Skin of body (tissue), 3 donors: ENCODE measurements at places on chromosomes 4 and X.
A peak's percentile ranks its signal among the peaks of the same experiment; 100 is the strongest.

DNA sequence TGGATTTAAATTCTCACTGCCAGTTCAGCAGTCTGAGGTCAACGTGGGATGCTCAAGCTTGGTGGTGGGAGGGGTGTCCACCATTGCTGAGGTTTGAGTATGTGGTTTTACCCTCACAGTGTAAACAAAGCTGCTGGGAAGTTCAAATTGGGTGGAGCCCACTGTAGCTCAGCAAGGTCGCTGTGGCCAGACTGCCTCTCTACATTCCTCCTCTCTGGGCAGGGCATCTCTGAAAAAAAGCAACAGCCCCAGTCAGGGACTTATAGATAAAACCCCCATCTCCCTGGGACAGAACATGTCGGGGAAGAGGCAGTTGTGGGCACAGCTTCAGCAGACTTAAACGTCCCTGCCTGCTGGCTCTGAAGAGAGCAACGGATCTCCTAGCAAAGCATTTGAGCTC, 14.9 kb upstream of the RRAGB start:
- no peak for DNase-seq

GRCh38 chr4:13432453-13432852, 51.7 kb downstream of the RAB28 start:
- no peak for DNase-seq

DNA sequence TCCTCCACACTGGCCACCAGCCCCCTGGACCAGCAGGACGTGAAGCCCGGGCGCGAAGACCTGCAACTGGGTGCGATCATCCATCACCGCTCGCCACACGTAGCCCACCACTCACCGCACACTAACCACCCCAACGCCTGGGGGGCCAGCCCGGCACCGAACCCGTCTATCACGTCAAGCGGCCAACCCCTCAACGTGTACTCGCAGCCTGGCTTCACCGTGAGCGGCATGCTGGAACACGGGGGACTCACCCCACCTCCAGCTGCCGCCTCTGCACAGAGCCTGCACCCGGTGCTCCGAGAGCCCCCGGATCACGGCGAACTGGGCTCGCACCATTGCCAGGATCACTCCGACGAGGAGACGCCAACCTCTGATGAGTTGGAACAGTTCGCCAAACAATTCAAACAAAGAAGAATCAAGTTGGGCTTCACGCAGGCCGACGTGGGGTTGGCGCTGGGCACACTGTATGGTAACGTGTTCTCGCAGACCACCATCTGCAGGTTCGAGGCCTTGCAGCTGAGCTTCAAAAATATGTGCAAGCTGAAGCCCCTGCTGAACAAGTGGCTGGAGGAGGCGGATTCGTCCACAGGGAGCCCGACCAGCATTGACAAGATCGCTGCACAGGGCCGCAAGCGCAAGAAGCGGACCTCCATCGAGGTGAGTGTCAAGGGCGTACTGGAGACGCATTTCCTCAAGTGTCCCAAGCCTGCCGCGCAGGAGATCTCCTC, 600 bp downstream of the POU3F4 start:
- DNase-seq: no peak

DNA sequence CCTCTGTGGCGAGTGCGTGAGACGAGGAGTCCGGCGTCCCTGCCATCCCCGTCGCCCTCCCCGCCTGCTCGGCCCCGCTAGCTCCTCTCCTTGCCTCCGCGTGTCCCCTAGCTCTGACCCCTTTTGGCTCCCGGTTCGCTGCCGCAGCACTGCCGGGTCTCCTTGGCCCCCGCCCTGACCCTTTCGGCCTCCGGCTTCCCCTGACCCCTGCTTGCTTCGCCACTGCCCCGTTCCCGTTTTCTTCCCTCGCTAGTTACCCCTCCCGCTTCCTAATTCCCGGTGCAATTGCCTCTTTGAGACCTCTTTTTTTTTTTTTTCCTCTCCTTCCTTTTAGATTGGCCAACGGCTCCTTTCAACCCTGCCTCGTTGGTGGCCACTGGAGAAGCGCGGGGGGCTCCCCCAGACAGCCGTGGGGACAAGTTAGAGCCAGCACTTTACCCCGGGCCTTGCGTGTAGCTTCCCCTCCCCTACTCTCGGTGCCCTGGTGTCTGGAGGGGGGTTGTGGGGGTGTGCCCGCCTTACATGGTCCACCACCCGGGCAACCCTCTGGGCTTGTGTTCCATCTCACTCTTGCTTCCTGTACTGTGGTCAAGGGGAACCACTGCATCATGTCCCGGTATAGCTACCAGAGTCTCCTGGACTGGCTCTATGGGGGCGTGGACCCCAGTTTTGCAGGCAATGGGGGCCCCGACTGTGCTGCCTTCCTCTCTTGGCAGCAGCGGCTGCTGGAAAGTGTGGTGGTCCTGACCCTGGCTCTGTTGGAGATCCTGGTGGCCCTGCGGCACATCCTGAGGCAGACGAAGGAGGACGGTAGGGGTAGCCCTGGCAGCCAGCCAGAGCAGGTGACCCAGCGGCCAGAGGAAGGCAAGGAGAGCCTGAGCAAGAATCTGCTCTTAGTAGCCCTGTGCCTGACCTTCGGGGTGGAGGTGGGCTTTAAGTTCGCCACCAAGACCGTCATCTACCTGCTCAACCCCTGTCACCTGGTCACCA, 548 bp downstream of the TMEM164 start:
- no peak for DNase-seq

- DNase-seq: no peak
These were observed 50.0 kb downstream of the SLC7A11 start for GRCh38 chr4:138192113-138192512.

DNA sequence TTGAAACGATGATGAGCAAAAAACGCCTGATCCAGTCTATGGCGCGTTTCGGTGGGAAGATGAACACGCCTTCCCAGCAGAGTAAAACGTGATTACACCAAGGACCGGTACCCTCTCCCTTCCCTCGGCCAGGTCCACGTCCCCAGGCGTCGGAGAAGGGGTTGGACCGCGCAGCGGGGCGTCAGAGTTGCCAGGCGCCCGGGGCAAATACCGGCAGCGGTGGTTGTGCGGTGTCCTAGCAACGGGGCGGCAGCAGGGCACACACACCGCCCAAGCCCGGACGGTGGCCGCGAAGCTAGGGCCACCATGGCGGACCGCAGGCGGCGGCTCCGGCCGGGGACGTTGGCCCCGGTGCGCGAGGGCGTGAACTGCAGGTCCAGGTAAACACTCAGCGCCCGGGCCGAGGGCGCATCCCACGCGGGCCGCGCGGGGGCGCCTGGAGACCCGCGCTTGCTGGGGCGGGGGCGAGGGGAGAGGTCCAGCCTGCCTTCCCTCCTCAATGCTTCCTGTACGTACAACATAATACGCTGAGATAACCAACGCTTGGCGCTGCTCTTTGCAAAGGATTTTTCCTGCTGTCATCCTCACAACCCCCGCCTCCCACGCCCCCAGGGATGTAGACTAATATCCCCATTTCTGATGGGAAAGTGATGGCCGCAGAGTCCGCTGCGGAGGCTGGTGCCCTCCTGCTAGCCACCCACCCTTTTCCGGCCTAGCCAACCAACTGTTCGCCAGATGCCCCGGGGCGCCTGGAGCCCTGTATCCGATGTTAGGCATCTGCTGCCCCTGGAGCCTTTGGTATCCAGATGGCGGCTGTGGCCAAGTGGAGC, at the start of gene FAM47E:
Gene FAM47E (plus strand): TSS at position 281 of the 830 bp plus-strand sequence. CDS start 26 bp downstream, at position 307.
- DNase-seq: no peak

DNA sequence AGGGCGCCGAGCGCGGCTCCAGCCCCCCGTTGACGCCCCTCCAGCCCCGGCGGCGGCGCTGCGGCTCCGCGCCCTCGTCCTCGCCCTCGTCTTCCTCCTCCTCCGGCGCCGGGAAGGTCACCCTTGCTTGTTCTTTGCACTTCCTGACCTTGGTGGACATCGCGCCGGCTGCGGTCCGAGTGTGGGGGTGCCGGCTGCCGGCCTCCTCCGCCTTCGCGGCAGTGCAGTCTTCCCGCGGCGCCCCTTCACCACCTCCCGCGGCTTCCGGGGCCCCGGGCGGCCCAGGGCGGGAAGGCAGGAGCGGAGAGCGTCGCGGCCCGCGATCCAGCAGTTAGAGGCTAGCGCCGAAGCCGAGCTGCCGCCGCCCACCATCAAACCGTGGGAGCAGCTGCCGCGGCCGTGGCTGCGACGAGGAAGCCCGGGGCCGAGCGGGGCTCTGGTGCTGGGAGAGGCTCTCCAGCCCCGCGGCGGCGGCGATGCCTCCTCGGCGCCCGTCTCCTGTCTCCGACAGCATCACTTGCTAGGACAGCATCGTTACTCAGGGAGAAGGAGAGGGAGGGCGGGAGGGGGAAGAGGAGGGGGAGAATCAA, at the start of gene TRPC3:
Gene TRPC3 (minus strand): TSS at position 540 of the 590 bp plus-strand sequence. CDS start 380 bp downstream, at position 160.
- DNase-seq: no peak

- no peak for DNase-seq
These were observed 76.6 kb downstream of the CYTL1 start for GRCh38 chr4:4942658-4943057.

DNA sequence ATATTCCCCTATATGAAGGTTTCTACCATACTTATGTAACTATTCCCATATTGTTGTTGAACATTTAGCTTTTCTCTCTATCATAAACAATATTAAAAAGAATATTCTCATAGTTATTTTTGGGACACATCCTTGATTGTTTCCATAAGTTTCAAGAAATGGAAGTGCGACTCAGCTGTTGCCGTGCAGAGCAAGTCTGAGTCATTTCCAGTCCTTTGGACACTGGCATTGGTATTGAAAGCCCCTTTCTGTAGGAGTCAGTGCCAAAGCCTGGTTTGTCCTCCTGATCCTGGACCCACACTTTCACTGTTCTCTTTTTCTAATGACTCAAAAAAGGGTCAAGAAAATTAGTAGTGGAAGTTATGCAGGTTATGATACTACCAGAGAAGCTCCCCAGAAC, 108.3 kb upstream of the DIAPH2 start:
- no peak for DNase-seq

- no peak for DNase-seq
These were observed 162.2 kb downstream of the NPFFR2 start for GRCh38 chr4:72194046-72194445.

GRCh38 chr4:88456670-88457306, at the start of gene HERC5:
Gene HERC5 (plus strand): TSS chr4:88457119. CDS start chr4:88457270, 151 bp downstream.
- DNase-seq: peak; percentile 82

GRCh38 chrX:69080855-69081465, 84.3 kb downstream of the PJA1 start:
- no peak for DNase-seq

- DNase-seq: no peak
These were observed 16.2 kb upstream of the PUDP start for GRCh38 chrX:7164174-7164573.

DNA sequence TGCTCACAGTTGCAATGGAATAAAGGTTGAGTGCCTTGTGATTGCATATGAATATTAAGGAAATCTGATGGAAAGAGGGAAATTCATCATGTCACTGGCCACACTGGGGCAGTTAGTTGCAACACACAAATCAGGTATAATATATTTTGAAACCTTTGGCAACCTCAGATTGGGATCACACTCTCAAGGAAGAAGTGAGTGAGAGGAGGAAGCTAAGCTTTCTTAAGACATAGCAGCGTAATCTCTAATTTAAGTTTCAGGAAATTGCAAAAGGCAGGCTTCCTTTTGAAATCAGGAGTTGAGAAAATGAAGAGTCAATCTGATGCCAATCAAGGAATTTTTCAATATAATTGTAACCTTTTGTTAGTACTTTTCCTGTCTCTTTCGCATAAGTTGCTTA, 12.3 kb upstream of the CLTRN start:
- no peak for DNase-seq

GRCh38 chrX:95797344-95797743, 887.3 kb upstream of the DIAPH2 start:
- DNase-seq: no peak

GRCh38 chr4:38030023-38030422, 69.8 kb downstream of the PTTG2 start:
- no peak for DNase-seq

- no peak for DNase-seq
These were observed 89.5 kb downstream of the PLS3 start for GRCh38 chrX:115650449-115650848.

DNA sequence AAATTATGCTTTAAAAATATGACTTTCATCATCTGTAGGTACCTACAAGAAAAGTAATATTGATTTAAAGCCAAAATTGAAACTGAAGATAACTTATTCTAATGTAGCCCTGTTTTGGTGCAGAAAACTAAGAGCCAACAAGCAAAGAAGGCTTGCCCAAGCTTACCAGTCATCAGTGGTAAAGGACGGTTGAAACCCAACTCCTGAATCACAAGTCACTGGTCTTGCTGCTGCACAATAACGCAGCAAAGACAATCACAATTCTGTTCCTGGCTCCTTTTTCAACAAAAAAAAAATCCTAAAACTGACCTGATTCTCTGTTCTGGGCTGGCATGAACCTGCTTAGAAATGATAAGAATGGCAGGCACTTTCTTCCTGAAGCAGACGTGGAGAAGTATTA, 34.5 kb downstream of the WDFY3 start:
- DNase-seq: no peak

- DNase-seq: no peak
These were observed 28.6 kb upstream of the UTP14A start for GRCh38 chrX:129877401-129877800.

DNA sequence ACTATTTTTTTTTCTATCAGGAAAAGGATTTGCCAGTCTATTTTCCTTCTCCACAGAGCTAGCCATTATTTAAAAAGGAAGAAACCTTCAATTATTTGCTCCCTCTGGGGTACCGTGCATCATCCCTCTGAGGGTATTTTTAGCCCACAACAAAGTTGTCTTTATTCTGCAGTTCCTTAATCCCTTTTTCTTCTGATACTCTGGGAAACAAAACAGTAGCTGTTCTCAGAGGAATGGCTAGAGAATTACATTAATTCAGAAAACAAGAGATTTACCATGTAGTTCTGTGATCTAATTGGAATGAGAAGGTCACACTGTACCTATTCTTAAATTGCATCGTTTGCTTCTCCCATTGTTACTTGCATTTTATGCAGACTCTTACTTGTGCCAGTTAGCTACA, 1056.7 kb downstream of the STIM2 start:
- no peak for DNase-seq

DNA sequence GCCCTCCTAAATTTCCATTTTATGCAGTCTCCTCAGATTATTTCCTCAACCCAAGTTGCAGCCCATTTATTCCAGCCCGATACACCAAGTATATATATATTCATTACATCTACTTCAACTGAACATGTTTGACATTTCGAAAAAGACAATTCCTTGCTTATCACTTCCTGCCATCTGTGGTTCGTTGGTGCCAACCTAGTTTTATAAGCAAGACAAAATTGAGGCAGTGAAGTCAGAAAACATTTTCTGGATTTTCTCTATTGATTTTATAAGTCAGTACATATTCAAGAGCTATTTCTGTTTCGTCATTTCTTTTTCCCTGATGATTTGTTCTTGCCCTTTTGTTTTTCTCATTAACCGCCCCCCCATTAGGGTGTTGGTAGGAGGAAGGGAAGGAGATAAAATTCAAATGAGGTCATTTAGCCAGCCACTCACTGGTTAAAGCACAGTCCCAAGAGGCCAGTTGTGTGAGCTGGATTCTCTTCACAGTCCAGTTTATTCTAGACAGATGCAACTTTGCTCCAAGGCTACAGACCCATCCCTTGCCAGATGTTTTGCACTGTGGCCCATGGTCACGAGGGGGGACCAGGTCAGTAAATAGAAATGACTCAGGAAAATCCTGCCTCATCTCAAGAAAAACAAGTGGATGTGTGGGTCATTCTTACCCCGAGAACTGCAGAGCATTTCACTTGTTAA, 20.3 kb upstream of the VEGFD start:
- DNase-seq: peak; percentile 3

- no peak for DNase-seq
These were observed 176.5 kb downstream of the AR start for GRCh38 chrX:67720344-67720743.

- no peak for DNase-seq
These were observed 35.2 kb downstream of the PDS5A start for GRCh38 chr4:39942507-39942906.
